ENCODE measurements at places on chromosomes 3 and 15. TPM values are rescaled to one million over a fixed set of nuclear protein-coding genes. Genes with fewer than 3 reads are reported as not detected.

The FAM174B gene
- 0.37 TPM for total RNA-seq

The GOLGA6D gene
- not detected for total RNA-seq

The CYP8B1 gene
- total RNA-seq, result not detected

The CCDC39 gene
- total RNA-seq, result 0.03 TPM

The ADGRG7 gene
- total RNA-seq, result not detected

The CCR1 gene
- 0.27 TPM for total RNA-seq

The C3orf22 gene
- not detected for total RNA-seq

The SEMA5B gene
- not detected for total RNA-seq

The TRPM1 gene
- total RNA-seq, result 0.03 TPM

The LRRC49 gene
- total RNA-seq, result 6.7 TPM

The SEMA3G gene
- total RNA-seq, result 0.53 TPM

The MYO1E gene
- 32.0 TPM for total RNA-seq

The DGKG gene
- total RNA-seq, result 20.3 TPM

The SCAANT1 gene
- not detected for total RNA-seq

The NRG4 gene
- not detected for total RNA-seq

The CDHR4 gene
- not detected for total RNA-seq

The ZDHHC23 gene
- total RNA-seq, result 3.9 TPM

The LSG1 gene
- total RNA-seq, result 108 TPM

The LYZL4 gene
- not detected for total RNA-seq

The ADPRH gene
- total RNA-seq, result not detected

The GRAMD1C gene
- 2.4 TPM for total RNA-seq

The AADACL2 gene
- total RNA-seq, result not detected

The MED12L gene
- 2.0 TPM for total RNA-seq

The RBM5 gene
- total RNA-seq, result 65.5 TPM

The TMCO5A gene
- total RNA-seq, result not detected

The ZMYND10 gene
- total RNA-seq, result 1.4 TPM

The ZNF80 gene
- not detected for total RNA-seq

The ROPN1 gene
- total RNA-seq, result 0.21 TPM

The CLDN18 gene
- total RNA-seq, result not detected

The C3orf85 gene
- total RNA-seq, result not detected
